ENCODE measurements at places on chromosomes 7 and 10.

DNA sequence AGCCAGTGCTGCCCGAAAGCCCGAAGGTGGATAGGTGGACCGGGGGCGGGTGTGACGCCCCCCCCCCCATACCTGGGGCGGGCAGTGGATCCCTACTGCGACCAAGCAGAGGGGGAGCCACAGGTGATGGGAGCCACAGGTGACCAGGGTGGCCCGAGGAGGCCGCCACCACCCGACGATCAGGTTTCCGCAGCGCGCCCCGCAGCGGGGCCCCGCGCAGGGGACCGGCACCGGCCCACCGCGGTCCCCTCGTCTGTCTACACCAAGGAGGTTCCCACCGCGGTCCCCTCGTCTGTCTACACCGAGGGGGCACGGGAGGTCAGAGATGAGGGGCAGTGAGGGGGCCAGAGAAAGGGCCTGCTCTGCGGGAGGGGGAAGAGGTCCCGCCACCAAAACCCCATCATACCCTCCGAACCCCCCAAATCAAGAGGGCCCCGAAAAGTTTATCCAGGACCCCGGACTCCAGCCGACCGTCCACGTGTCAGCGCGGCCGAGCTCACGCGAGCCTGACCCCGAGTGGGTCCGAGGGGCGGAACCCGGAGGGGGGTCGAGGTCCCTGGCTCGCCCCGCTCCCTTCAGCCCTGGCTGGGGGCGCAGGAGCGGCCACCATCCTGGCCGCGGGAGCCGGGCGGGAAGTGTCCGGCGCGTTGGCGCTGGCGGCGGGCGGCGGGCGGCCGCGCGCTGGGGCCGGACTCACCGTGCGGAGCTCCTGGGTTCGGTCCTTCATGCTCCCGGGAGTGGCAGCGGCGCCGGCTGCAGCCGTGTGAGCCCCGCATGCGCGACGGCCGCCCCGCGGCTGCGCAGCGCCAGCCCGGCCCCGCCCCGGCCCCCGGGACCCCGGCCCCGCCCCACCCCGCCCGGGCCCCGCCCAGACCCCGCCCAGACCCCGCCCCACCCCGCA, at the start of gene STX1A:
STX1A (minus strand) TSS at position 765 of the 901 bp plus-strand sequence; CDS start at position 727, 38 bp downstream.
- peak; percentile 69 for DNase-seq

DNA sequence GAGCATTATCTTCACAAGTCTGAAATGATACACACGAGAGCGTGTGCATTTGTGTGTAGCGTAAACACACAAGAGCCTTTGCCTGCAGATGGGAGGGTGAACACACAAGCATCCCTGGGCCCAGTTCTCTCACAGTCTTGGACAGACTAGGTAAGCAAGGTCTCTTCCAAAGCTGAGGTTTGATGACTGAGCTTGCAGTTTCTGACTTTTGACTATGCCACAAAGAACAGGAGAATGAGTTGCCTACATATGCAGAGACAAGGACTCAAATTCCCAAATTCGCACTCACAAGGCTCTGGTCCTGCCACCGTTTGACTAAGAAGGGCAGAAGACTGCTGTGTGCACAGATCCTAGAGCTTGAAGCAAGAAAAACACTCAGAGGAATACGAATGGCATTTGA, 55.8 kb downstream of the FAM53B start:
- no peak for DNase-seq

- no peak for DNase-seq
Observed at GRCh38 chr10:13942035-13942434, 355.3 kb downstream of the PRPF18 start.

DNA sequence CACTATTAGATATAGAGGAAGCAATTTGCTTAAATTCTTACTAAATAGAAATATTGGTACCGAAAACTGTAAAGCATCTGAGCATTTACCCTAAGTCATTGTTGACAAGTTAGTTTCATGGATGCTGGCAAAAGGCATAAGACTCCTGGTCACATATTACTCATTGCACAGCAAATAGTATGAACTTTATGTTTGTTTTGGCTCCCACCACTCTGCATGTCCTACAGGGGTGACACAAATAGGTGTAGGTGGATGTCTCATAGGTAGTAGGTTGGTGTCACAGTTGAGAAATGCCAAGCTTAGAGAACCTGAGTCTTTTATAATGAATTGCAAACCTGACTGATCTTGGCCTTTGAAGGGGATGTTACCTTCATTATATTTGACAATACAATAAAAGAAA, 199.6 kb upstream of the SEMA3D start:
- DNase-seq: no peak

- no peak for DNase-seq
Observed at GRCh38 chr7:138698281-138698680, 2.9 kb downstream of the SVOPL start.

DNA sequence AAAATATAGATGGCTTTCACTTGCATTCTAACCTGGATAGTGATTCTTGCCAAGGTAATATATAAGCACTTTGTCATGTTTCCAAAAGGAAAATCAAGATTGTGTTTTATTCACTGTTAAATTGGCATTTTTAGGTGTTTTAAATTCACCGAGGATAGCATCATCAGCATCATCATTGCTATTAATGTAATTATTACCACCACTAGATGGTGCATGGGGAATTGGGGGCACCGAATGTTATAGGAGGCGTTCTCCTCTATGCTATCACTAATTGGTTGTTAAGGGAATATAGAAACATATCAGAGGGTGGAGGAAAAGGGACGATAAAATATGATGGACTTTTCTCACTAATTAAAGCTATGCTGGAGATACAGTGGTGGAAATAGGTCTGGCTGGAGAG, 95.5 kb downstream of the CELF2 start:
- peak; percentile 11 for DNase-seq

GRCh38 chr10:78875932-78876331, 192.8 kb upstream of the ZMIZ1 start:
- DNase-seq: no peak

GRCh38 chr10:77086081-77086480, 551.5 kb downstream of the KCNMA1 start:
- no peak for DNase-seq

All from CD8-positive, alpha-beta T cell (primary cell).